ENCODE measurements at places on chromosomes 13 and 19.

- peak; percentile 54 for DNase-seq
These were observed 75.2 kb upstream of the MCF2L start for GRCh38 chr13:112893570-112894422.

DNA sequence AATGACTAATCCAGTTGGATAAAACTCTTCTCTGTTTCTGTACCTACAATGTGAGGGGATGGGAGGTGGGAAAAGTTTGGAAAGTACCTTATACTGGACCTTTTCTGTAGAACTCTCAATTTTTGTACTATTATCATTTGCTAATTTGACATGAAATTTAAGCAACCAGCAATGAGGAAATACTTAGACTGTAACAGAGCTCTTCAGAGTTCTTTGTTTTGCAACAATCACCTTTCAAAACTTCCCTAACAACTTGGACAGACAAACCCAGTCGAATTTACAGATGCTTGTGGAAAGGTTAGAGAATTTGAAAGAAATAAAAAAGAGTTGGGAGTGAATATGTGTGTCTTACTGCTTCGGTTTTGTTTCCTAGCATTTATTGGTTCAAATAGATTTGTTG, 16.8 kb downstream of the KBTBD7 start:
- no peak for DNase-seq

GRCh38 chr19:47230054-47230920, 712 bp downstream of the BBC3 start:
- DNase-seq: no peak

- DNase-seq: no peak
These were observed 165.2 kb downstream of the URI1 start for GRCh38 chr19:30107251-30107650.

DNA sequence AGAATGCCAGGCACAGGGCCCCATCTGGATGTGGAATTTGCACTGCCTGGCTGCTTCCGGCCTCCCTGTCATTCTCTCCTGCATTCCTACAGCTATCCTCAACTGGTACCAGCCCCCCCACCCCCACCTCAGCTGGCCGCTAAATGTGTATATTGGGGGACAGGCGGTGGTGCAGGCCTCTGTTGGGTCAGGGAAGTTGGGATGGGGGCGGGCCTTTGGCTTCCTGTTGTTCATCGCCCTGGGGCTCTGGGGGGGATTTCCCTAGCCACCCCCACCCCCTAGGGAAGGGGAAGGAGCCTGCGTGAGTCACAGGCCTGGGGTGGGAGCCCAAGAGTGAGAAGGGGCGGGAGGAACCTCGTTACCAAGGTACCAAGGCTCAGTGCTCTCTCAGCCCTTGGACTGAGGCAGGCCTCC, 10.6 kb downstream of the POU2F2 start:
- DNase-seq: no peak

DNA sequence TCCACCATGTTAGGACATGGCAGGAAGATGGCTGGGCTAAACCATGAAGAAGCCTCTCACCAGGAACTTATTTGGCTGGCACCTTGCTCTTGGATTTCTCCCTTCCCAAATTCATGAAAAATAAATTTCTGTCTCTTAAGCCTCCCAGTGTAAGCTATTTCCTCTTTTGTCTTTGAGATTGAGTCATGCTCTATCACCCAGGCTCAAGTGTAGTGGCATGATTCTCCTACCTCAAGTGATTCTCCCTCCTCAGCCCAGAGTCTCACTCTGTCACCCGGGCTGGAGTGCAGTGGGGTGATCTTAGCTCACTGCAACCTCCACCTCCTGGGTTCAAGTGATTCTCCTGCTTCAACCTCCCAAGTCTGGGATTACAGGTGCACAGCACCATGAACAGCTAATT, 12.6 kb downstream of the ZNF888 start:
- no peak for DNase-seq

GRCh38 chr19:43444531-43445287, 20.7 kb downstream of the LYPD3 start:
- DNase-seq: no peak

GRCh38 chr13:86945584-86945983, 725.6 kb upstream of the SLITRK5 start:
- no peak for DNase-seq

DNA sequence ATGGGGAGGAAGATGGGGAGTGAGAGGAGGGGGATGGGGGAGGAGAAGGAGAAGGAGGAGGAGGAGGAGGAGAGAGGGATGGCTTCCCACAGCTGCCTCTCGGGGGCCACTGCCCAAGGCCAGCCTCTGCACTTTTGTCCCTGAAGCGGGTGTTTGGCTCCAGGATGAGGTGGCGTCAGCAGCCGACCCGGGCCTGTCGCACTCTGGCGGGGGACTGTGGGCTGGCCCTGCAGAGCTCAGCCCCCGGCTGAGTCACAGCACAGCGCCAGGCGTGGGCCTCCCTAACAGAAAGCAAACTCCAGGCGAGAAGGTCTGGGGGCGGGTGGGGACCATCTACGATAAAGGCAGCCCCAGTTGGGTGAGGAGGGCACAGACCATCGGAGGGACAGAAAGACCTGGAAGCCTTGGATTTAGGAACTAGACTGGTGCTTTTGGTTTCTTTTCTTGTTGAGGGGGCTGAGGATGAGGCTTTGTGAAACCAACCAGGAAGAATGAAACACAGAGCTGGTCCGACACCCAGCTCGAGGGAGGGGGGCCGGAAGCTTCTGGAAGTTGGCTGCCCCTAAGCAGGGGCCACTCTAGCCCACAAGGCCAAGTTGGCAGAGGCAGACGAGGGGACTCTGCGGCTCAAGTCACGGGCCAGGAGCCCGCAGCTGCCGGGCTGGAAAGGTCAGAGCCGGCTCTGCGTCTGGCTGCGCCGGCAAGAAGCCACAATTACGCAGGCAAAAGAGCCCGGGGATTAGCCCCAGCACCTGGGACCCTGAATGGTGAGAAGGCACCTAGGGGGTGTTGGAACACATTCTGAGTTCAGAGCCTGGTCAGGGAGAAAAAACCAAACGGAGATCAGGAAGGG, 18.2 kb downstream of the LSM4 start:
- DNase-seq: no peak

- no peak for DNase-seq
These were observed 54.0 kb downstream of the ALOX5AP start for GRCh38 chr13:30789166-30789862.

- DNase-seq: peak; percentile 70
These were observed 175.1 kb upstream of the KL start for GRCh38 chr13:32840989-32841713.

DNA sequence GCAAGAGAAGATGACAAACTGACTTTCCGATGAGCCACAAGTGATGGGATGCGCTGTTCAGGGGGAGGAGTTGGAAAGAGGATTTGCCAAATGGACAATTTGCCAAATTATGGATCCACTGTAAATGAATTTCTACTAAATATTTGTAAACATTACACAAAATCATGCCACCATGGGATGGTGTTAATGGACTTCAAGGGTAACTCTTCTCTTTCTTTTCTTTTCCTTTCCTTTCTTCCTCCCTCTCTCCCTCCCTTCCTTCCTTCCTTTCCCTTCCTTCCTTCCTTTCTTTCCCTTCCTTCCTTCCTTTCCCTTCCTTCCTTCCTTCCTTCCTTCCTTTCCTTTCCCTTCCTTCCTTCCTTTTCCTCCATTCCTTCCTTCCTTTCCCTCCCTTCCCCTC, 76.0 kb upstream of the PEG3 start:
- DNase-seq: no peak

GRCh38 chr13:34148359-34148758, 330.4 kb downstream of the RFC3 start:
- no peak for DNase-seq

DNA sequence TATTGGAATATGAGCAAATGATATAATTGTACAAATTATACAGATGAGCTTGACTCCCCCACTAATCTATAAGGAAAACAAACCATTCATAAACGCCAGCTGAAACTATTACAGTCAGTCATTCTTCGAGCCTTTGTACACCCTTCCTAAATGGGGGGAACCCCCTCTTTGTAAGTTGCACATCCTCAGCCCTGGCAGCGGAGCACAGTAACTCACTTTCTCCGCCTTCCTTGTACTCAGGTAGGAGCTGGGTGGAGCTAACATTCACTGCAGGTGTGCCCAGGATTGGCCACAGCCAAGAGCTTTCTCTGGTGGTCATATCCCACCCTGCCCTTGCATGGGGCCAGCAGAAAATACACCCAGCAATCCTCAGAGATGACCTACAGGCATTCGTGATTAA, 28.6 kb downstream of the PIN1 start:
- no peak for DNase-seq

- no peak for DNase-seq
These were observed 725 bp downstream of the PSMD8 start for GRCh38 chr19:38375098-38375493.
